ENCODE measurements at places on chromosomes 12 and 14.

GRCh38 chr12:107468182-107468581 is 217.4 kb upstream of the PWP1 start:
- no peak for DNase-seq

- no peak for DNase-seq
Observed at GRCh38 chr12:127599436-127599835, 667.5 kb upstream of the TMEM132C start.

DNA sequence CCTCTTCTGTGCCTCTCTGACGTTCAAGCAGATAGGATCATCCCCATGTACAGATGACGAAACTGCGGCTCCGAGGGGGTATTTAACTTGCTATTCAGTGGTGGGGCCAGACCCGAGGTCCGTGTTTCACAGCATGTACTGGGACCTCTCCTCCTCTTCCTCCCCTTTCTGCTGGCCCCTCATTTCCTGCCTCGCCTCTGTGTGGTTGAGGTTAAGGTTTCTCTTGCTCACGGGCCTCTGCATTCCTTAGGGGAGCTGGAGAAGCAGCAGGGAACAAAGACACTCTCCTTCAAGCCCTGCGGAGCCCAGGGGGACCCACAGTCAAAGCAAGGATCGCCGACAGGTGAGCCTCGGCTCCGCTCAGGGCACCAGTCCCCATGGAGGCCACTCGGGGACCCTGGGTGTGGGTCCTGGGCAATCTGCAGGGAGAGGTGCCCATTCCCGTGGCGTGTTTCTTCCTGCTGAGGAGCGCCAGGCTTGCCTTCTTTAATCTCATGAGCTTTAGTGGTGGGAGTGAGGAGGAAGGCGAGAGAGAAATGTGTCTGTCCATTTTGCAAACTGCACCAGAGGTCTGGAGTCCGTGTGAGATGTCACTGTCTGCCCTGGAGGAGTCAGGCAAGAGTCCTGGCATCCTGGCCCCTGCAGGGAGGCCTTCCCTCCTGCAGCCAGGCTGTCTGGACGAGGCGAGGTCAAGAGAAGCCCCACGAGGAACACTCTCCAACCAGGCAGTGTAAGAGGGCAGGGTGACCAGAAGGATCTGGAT is 45.0 kb downstream of the SLC6A12 start:
- no peak for DNase-seq

GRCh38 chr12:25422241-25422640 is 130.8 kb downstream of the LMNTD1 start:
- no peak for DNase-seq

DNA sequence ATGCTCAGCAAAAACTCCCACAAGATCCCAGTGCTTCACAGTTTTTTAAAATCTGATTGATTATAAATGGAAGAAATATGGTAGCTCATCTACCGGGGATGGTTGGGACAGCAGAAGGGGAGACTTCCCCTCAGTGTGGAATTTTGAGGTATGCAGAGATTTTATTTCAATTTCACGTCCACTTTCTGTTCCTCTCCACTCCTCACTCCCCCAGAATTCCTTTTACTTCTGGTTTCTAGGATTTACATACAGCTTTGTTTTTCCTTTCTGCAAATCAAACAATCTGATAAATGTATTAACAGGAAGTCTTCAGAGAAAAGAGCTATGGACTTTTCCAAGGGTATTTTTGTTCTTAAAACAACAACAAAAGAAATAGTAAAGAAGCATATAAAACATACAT is 181.5 kb upstream of the ARHGAP5 start:
- DNase-seq: no peak

DNA sequence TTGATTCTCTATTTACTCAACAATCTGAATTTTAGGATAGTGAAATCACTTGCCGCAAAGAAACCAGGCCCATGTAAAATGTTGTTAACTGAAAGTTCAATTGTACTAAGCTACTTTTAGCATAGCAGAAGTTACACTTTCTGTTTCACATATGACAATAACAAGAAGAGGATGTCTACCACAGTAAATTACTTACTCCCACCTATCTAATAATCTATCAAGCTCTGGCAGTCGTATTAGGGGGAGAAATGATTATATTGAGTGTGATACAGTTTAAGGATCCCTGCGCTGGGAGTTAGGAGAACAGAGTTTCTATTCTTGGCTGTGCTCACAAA is 66.5 kb upstream of the CAND1 start:
- DNase-seq: no peak

- peak; percentile 74 for DNase-seq
Observed at GRCh38 chr12:75704664-75705063, 193.3 kb upstream of the KRR1 start.

Measured in SK-MEL-5 (cell line).